ENCODE measurements at places on chromosomes 4 and X.

DNA sequence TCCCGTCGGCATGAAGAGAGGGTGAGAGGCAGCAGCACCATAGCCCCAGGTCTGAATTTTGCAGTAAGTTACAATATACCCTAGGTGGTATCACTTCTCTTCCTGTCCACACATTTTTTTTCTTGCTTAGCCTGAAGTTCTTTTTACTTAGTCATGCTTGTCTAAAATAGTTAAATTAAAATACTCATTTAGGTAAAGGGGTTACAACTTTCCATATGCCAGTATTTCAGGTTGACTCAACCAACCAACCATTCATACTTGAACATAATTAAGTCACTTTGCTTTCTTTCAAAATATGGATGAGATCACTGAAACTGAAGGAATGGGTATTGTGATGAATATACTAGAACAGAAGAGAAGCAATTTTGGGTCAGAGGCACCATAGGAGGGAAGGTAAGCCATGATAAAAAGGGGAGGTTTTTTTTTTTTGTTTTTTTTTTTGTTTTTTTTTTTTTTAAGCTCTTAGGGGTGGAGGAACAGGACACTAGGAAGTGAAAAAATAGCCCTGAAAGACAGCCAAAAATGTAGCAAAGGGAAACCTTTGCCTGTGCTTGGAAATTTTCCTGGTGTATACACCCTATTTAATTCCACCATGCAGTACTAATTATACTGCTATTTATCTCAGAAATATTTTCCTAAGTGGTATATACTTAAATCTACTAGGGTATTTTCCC lies 41.8 kb downstream of the RPS6KA3 start:
- DNase-seq, result no peak

DNA sequence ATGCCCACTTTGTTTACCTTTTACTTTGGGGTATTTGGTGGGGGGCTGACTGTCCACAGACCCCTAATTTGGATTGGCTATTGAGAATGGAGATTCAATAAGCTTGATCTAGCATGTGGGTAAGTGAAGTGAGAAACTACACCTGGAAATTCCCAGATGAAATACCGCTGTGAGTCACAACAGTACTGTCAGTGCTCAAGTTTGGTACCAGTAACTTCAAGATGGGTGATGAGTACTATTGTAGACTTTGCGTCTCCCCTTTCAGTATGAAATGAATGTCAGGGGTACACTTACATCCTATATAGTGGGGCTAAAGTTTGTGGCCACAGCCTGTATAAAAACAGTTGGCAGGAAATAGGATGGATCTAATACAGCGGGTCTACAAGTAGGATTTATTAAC lies 33.3 kb downstream of the HMGN5 start:
- no peak for DNase-seq

GRCh38 chr4:139511320-139511719 lies 44.7 kb downstream of the SETD7 start:
- no peak for DNase-seq

GRCh38 chrX:27740933-27741332 lies 66.9 kb upstream of the MAGEB10 start:
- no peak for DNase-seq

DNA sequence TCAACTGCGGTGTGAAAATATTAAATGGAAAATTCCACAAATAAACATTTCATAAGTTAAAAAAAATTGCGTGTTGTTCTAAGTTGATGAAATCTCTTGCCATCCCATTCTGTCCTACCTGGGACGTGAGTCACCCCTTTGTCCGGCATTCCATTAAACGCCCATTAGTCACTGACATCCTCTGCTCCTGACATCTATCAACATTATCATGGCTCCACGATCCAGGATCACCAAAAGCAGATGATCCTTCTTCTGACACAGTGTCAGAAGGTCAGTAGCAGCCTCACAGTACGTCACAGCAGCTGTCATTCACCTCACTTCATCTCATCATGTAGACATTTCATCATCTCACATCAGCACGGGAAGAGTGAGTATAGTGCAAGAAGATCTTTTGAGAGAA lies 125.7 kb downstream of the ZNF827 start:
- DNase-seq, result no peak

DNA sequence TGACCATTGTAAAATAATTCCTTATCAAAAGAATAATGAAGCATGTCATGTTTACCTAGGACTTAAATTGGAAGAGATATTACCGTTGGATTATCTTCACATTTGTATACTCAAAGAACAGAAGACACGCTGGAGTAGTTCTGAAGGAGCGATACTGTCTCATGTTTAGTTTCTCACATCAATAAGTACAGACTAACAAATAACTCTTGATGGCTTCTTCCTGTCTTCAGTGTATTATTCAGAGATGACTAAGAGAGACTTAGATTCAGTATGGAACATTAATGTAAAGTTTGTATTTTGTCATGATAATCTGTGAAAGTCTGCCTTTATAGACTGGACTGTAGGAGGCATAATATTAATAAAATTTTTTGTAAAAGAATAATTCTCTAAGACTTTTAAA lies 72.7 kb downstream of the SPRY1 start:
- no peak for DNase-seq

GRCh38 chr4:147138171-147138570 lies 192.5 kb upstream of the TTC29 start:
- no peak for DNase-seq

GRCh38 chr4:156193106-156193505 lies 239.4 kb upstream of the CTSO start:
- peak; percentile 7 for DNase-seq

- no peak for DNase-seq
Observed at GRCh38 chr4:83180431-83180968, 66.0 kb upstream of the PLAC8 start.

DNA sequence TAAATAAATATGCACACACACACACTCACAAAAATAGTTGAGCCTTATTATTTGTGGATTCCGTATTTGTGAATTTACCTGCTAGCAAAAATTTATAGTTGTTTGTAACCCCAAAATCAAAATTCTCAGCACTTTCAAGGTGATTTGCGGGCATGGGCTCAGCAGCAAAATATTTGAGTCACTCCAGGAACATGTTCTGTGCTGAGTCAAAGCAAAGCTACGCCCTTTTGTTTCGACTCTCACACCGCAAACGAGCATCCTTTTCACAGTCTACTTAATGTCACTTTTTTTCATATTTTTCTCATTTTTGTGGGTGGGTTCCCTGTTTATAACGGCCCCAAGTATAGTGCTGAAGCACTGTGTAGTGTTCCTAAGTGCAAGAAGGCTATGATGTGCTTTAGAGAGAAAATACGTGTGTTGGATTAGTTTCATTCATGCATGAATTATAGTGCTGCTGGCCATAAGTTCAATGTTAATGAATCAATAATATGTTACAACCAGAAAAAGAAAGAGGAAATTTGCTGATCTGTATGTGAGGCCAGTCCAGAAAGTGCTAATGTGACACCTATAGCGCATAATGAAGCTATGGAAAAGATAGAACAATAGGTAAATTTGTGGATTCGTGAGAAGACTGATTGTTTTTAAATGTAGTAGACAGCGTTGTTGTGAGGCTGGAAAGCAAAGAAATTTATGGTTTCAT lies 723.2 kb upstream of the AGA start:
- DNase-seq, result no peak

- DNase-seq, result peak; percentile 52
Observed at GRCh38 chr4:31467781-31468180, 747.6 kb downstream of the PCDH7 start.

GRCh38 chr4:53861856-53862610 lies 202.4 kb downstream of the CHIC2 start:
- no peak for DNase-seq

DNA sequence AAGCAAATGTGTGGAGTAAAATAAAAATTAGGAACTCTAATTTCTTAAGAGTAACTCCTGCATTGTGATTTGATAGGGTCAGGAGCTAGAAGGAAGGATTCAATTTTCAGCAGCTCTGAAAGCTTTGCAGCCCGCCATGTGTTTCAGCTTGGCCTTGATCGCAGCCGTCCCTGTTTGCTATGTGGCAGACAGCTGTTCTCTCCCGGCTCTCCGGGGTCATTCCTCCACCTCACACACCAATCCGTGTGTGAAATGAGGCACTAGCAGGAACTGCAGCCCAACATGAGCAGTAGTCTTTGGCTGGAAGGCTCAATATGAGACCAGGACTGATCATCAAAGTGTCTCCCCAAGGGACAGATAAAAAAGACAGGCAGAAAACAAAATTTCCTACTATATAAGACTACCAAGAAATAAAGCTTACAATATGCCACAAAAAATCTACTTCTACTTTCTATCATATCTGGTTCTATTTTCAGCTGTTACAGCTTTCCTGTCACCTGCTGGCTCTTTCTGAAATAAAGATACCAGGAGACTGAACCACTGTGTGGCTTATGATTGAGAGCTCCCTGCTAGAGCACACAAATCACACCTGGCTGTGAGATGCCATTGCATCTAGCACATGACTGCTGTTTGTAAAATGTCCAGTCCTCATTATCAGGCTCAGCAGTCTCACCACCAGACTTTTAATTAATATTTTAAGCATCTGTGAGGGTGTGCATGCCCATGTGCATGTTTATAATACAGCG lies 44.1 kb upstream of the SEC24B start:
- DNase-seq, result peak; percentile 24

DNA sequence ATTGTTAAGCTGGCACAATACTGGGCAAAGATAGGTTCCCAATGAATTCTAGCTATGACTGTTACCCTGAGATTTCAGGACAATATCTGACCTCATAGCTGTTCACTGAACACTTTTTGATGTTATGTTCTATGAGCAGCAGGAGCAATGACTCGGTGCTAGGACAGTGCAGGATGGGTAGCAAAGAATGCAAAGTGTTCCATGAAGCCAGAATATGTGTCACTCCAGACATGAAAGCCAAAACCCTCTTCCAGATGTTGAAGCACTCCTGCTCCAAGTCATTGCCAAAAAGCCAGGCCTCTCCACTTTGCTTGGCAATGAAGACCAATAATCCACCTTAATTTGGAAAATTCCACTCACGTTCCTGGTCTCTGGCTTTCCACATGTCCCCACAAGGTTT lies 300.9 kb upstream of the CPEB2 start:
- DNase-seq, result peak; percentile 10

GRCh38 chr4:41989994-41990364 lies 351 bp upstream of the SLC30A9 start:
- DNase-seq, result no peak

DNA sequence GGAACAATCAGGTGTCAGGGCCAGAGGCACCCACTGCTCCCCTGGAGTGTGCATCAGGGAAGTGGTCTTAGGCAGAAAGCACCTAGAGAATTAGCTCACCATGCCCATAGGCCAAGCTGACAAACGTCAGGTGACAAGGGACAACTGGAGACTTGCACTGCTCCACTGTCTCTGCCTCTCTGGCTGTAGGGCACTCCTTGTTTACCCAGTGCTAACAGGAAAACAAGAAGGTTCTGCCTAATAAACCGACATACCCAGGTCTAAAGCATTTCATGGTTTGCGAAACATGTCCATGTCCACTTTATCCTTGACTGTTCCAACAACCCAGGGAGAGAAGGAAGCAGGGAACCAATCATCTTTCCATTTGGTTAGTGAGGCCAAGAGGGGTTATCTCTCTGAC lies 92.5 kb upstream of the MAMLD1 start:
- no peak for DNase-seq

DNA sequence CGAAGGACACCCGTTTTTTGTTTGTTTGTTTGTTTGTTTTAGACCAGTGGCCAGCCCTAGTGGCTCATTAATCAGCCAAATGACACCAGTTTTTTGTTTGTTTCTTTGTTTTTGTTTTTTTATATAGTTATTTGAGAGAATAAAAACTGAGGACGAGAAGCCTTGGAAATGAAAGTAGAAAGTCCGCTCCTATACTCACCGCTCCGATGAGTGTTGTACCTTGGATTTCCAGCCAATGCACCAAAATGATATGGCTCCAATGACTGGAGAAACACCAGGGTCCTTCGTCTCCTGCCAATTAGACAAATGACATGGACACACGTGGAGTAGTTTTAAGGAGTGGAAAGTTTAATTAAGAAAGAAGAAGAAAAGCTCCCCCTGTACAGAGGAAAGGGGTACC lies 87.9 kb downstream of the ZXDA start:
- no peak for DNase-seq

DNA sequence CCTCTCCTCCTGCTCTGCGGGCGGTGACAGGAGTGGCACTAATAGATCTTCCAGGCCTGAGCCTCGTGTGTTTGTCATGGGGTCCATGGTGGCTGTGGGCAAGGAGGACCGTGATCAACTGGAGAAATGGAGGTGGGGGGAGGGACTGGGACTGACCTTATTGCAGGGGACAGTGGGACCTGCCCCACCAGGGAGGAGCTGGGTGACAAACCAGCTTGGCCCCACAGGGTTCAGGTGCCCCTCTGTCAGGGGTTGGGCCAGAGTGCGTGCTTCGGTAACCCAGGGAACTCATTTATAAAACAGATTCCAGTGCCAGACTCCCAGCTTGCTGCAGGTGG lies 366.5 kb downstream of the BCOR start:
- no peak for DNase-seq

DNA sequence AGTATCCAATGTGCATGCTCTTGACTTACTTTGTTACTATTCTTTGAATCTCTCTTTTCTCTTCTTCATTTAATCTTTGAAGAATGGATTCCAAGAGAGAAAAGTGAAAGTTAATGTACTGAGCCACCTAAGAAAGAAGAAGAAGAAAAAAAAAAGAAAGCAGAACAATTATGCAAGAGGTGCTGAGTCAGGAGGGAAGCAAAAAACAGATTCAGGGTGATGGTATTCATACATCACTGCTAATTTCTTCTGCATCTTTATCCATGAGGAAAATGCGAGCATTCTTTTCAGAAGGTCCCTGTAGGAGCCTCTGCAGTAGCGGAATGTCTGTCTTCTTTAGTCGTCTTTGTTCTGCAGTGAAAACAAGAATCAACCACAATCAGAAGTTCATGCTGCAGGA lies 43.9 kb downstream of the RASSF6 start:
- DNase-seq, result no peak

DNA sequence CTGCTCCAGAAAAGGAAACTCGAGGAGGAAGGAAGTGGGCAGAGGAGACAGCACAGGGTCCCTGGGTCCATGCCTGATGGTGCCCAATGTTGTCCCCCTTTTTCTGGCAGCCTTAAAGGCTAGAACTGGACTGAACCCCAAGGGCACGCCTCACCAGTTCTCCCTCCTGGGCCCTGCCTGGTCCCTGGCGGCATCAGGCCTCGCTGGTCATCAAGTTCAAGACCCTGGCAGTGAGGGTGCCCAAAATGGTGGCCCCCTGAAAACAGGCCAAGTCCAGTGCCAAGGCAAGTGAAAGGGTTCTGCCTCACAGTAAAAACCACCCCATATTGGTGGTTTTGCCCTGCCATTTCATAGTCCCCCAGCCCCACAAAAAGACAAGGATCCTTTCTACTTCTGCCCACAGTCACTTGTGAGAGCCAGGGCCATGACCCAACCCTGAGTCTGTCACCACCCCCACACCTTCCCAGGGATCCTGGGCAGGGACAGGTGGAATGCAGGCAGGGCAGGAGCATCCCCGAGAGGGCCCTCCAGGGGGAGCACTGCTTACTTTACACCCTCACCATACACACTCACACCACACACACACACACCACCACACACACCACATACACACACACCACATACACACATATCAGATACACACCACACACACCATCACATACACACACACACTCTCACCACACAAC lies 107.6 kb downstream of the DCTD start:
- no peak for DNase-seq

All from NCI-H446 (cell line).